Smooth muscle cell of the umbilical artery (primary cell): ENCODE measurements at places on chromosomes 7 and 10. TPM values are rescaled to one million over a fixed set of nuclear protein-coding genes. Genes with fewer than 3 reads are reported as not detected.

The FAM25A gene
- total RNA-seq = not detected in 2 replicates

The TMEM196 gene
- total RNA-seq = not detected in 2 replicates

The GHRHR gene
- total RNA-seq = not detected in 2 replicates

The FOXP2 gene
- total RNA-seq = 0.92 and 1.2 TPM in 2 replicates

The TPST1 gene
- total RNA-seq = 145 and 343 TPM in 2 replicates

The ACSL5 gene
- 0.30 and 0.46 TPM in 2 replicates for total RNA-seq
